ENCODE measurements at places on chromosomes 5 and 9.

DNA sequence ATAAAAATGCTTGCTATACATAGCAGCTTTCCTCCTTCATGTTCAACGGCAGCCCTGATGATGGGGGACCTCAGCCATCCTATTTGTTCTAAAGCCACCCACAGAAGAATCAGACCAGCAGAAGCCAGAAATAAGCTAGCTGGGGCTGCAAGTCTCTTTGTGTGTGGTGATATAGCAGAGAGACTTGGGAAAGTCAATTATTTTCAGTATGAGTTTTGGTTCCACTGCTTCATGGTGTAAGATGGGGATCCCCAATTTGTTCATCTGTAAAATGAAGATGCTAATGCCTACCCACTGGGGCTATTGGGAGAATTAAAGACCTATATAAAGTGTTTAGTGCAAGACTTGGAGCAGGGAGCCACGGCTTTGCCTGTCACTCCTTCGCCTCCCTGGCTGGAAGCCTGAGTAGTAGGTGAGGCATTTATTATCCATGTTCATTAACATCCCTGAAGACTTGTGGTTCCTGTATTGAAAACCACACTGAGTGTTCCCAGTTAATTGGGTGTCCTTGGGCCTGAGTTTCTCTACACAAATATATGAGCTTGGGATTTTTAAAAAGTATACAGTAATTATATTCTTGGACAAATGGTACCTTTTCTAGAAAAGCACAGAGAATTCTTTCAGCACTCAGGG lies 210.1 kb upstream of the SLC24A2 start:
- DNase-seq = no peak

DNA sequence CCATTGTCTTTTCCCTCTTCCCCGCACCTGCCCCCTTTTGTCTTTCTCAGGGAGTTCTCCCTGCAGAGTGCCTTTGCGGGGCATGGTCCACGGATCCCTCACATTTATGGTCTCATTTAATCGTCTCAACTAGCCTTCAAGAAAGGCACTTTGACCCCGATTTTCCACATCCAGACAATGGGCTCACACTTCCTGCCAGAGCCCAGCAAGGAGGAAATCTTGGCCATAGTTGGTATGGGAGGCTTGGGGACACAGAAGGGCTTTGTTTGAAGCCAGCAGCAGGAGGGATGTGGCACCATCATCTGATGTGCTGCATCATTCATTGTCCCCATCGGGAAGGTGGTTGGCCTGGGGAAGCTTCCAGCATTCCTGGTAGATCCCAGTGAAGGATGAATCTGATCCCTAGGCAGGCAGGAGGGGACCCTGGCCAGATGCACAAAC lies 24.9 kb downstream of the GSN start:
- no peak for DNase-seq

- no peak for DNase-seq
Observed at GRCh38 chr9:93288891-93289883, 105.2 kb downstream of the WNK2 start.

GRCh38 chr9:123353041-123353440 lies 3.0 kb upstream of the CRB2 start:
- DNase-seq = no peak

DNA sequence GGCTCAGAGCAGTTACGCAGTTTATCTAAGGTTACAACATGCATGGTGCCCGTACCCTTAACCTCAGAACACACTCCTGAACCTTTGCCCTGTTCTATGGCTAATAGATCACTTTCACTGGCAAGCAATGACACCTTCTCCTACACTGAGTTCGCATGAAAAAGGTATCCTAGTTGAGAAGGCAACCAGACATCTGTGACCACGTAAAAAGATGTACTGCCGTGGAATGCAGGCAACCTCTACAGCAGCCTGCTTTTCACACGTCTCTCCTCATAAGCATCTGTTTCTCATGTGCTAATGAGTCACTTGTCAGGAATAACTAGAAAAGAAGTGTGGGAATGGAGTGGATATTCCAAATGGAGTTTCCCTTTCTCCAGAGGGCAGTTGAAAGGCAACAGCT lies 71.4 kb downstream of the FBXO38 start:
- DNase-seq = no peak

- no peak for DNase-seq
Observed at GRCh38 chr5:157343842-157344790, 78.2 kb downstream of the CYFIP2 start.

DNA sequence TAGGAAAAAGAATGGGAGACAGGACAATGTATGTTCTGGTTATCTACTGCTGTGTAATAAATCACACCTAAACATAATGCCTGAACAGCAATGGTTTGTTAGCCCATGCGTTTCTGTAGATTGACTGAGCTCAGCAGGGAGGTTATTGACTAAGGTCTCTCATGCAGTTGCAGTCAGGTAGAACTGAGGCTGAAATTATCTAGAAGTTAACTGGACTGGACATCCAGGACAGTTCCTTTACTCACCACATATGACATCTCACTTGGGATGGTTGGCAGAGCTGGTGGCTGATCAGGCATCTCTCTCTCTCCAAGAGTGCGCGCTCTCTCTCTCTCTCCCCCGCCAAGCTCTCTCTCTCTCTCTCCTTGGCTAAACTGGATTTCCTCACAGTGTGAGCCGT lies 8.9 kb upstream of the FOXB2 start:
- DNase-seq = no peak

GRCh38 chr9:124411514-124412227 lies 3.6 kb downstream of the PSMB7 start:
- DNase-seq = no peak

GRCh38 chr9:95778957-95779356 lies 96.5 kb upstream of the ERCC6L2 start:
- no peak for DNase-seq

- no peak for DNase-seq
Observed at GRCh38 chr5:153816870-153817269, 221.8 kb downstream of the FAM114A2 start.
